Brain (organoid and tissue), 16 donors: ENCODE measurements at places on chromosomes 2 and 18. TPM values are rescaled to one million over a fixed set of nuclear protein-coding genes. Genes with fewer than 3 reads are reported as not detected.

The CLIP4 gene
- polyA plus RNA-seq = 5.4 TPM

The TANC1 gene
- 3.3 TPM for polyA plus RNA-seq

The DNAH7 gene
- 0.75 TPM for polyA plus RNA-seq

DNA sequence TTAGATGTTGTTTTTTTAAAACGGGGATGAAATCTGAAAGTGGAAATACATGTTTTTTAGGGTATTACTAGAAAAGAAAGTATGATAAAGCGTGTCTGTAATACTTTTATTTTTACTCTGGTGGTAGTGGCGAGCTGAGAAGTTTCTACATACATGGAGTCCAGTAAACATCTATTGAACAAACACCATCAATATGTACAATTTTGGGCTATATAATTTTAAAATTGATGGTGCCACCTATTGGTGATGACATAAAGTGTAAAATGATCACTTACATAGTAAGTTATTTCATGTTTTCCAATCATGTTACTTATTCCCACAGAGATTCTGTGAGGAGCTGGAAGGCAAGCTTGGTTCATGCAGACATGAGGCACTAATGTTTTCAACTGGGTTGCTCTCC is 31.5 kb upstream of the NFE2L2 start:
- DNase-seq = peak; percentile 17

- DNase-seq = no peak
Observed at GRCh38 chr2:203583701-203584100, 48.6 kb upstream of the RAPH1 start.

- no peak for DNase-seq
Observed at GRCh38 chr2:158380746-158381145, 75.8 kb downstream of the CCDC148 start.
